ENCODE measurements at places on chromosomes 5 and 9.

DNA sequence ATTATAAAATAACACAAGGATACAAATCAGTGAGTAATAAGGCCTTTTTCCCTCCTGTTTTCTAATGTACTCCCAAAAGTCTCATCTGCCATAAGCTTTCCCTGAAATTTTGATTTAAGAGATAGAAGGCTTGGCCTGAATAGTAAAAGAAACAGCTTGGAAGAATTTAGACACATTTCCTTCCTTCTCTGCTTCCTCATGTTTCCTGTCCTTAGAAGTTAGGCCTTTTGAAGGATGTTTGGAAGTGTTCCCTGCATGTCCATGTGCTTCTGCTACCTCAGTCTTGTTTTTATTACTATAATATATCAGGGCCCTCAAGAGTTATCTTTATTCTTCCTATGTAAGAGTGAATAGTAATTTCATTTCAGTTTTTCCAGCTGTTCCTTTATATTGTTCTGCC, 242.7 kb downstream of the DEPDC1B start:
- DNase-seq = no peak

GRCh38 chr9:20048985-20049384, 260.1 kb upstream of the SLC24A2 start:
- no peak for DNase-seq

- peak; percentile 89 for DNase-seq
Measured at GRCh38 chr9:74887041-74887980, at the start of gene TRPM6. TRPM6 (minus strand) TSS chr9:74887921; CDS start chr9:74887856, 65 bp downstream.

- DNase-seq = no peak
Measured at GRCh38 chr9:38639577-38639940, 19.2 kb upstream of the ANKRD18A start.

GRCh38 chr5:56360816-56361215, 127.7 kb upstream of the ANKRD55 start:
- no peak for DNase-seq
